ENCODE measurements at places on chromosomes 1 and 21.
A peak's percentile ranks its signal among the peaks of the same experiment; 100 is the strongest.

DNA sequence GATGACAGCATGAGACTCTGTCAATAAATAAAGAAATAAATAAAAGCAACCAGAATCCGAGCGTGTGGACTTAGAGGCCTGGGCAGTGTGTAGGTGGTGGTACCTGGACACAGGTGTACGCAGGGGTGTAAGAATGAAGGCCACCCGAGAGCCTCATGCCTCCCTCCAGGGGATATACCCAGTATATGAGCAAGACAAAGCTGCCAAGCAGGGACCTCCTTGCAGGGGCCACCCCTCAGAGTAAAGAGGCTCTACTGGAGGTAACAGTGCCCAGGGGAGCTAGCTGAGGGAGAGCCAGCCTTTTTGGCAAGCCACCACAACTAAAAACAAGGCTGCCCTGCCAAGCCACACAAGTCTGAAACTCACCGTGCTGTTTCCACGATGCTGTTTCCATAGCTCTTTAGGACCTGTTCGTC lies 179.2 kb upstream of the RAB4A start:
- no peak for DNase-seq

GRCh38 chr1:160827418-160827817 lies 31.4 kb downstream of the LY9 start:
- no peak for DNase-seq

DNA sequence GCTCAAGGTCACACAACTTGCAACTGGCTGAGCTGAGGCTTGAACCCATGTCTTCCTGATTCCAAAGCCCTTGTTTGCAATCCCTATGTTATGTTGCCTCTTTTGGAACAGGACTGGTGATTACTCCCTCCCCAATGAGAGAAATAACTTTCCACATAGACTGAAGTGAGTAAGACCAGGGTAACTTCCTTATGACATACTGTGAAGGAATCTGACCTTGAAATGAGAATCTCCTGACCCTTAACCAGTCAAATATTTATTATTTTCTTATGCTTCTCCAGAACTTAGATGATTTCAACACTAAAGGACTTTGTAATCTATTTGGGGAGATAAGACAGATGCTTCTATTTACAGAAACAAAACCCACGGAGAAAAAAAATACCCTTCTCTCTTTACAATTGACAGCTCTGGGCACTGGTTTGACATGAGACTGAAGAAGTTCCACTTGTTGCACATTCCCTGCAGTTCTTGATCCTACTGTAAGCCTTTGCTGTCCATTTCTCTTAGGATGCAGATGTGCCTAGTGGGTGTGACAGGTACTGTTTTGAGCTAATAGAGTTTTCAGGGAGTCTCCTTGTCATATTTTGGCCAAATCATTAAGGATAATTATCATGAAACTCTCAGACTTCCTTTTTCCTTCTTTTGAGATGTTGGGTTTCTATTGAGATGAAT lies 3.9 kb upstream of the RPTN start:
- no peak for DNase-seq

GRCh38 chr1:229155472-229155871 lies 115.4 kb upstream of the RAB4A start:
- peak; percentile 26 for DNase-seq

- DNase-seq: peak; percentile 59
Observed at GRCh38 chr1:64073705-64074104, 129.7 kb upstream of the UBE2U start.

DNA sequence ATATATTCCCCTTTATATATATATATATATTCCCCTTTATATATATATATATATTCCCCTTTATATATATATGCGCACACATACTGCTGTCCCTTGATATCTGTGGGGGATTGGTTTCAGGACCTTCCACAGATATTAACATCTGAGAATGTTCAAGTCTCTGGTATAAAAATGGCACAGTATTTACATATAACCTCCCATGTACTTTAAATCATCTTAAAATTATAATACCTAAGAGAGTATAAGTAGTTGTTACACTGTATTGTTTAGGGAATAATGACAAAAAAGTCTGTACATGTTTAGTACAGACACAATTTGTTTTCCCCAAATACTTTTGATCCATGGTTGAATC lies 45.8 kb downstream of the NR5A2 start:
- DNase-seq: no peak

DNA sequence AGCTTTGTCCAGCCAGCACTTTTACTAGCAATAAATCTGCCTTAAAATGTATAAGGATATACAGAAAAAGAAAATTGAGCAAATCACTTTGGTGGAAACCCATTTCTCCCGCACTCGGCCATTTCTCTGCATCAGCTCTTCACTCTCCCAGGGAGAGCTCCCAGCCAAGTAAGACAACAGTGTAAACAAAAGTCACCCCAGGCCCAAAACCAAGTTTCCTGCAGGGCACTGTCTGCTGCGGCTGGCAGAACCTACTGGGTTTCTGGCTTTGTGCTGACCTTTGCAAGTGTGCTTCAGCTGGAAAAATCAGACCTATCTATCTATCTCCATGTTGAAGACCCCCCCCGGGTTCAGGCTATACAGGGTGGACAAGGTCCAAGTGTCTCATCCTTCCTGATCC lies 476.7 kb upstream of the CAMK1G start:
- DNase-seq: no peak

GRCh38 chr21:45870851-45871615 lies 110.5 kb upstream of the COL6A1 start:
- DNase-seq: no peak

DNA sequence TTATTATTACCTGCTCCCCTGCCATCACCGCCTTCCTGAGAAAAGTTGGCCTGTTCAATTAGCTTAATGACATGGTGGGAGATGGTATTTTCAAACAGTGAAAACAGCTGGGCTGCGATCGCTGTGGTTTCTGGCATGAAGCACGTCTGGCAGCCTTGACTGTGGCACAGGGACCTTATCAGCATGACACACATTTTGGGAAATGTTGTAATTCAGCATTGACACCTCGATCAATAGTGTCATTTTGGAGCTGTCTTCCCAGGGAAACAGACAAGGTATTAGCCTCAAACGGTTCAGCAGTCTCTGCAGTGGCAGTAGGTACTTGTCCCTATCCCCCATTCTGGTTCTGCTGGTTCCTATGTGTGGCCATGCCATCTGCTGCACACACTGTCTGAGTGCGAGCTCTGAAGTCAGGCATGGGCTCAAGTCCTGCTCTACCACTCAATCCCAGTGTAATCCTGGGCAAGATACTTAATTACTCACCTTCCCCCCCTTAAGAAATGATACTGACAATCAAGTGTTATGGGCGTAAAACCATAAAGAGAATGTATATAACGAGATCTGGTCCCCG lies 154.5 kb upstream of the KCND3 start:
- DNase-seq: no peak

DNA sequence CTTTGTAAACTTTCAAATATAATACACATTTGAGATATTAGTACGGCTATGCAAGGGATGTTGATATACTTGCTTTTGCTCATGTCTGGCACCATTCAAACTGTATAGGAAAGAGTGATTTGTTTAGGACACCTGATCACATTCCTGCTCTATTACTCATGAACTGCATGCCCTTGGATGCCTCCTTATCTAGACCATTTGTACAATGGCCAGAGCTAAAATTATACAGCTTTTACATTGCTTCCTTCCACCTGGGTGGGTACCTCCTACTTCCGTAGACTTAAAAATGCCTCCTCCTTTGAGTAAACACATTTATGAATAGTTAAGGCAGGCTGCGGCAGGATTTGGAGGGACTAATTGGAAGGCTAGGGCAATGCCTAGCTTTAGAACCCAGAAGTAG lies 85.4 kb upstream of the PBX1 start:
- DNase-seq: no peak

- no peak for DNase-seq
Observed at GRCh38 chr21:43997766-43998742, 14.1 kb upstream of the TRAPPC10 start.

GRCh38 chr1:153658400-153659174 lies at the start of gene SNAPIN:
Gene SNAPIN, plus strand, starts transcription at chr1:153658703. Its CDS starts 41 bp downstream, at chr1:153658744.
- peak; percentile 81 for DNase-seq

- DNase-seq: no peak
Observed at GRCh38 chr1:155133799-155134281, 1.8 kb upstream of the SLC50A1 start.

- no peak for DNase-seq
Observed at GRCh38 chr1:95048317-95048716, 24.4 kb downstream of the ALG14 start.
